ENCODE measurements at places on chromosomes 6 and 20.
A peak's percentile ranks its signal among the peaks of the same experiment; 100 is the strongest.

GRCh38 chr6:21522143-21522747, 71.3 kb upstream of the SOX4 start:
- DNase-seq: no peak

DNA sequence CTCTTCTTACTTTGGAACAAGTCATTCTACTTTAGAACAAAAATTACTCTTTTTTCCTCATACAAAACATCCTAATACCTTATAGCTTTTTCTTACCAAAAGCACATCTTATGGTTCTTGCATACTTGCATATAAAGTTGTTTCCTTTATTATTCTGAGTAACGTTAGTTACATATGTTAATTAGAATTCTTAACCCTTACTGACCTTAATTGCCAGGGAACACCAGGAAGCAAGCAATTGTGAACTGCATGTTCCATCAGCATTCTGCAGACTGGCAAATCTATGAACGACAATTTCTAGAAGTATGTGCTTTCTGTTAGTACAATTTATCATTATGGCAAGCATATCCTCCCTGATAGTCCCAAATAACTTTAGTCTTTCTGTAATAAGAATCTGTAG, 831.0 kb downstream of the C6orf118 start:
- DNase-seq: no peak

GRCh38 chr6:32867022-32867477, 13.1 kb downstream of the PSMB9 start:
- DNase-seq: no peak

GRCh38 chr6:107589199-107589598, 99.3 kb downstream of the SOBP start:
- DNase-seq: no peak

- DNase-seq: no peak
Measured at GRCh38 chr6:52195886-52196285, 9.7 kb downstream of the IL17A start.

- DNase-seq: no peak
Measured at GRCh38 chr20:53652090-53652858, 58.6 kb upstream of the ZNF217 start.

- DNase-seq: no peak
Measured at GRCh38 chr6:11491596-11492463, 45.7 kb upstream of the TMEM170B start.

DNA sequence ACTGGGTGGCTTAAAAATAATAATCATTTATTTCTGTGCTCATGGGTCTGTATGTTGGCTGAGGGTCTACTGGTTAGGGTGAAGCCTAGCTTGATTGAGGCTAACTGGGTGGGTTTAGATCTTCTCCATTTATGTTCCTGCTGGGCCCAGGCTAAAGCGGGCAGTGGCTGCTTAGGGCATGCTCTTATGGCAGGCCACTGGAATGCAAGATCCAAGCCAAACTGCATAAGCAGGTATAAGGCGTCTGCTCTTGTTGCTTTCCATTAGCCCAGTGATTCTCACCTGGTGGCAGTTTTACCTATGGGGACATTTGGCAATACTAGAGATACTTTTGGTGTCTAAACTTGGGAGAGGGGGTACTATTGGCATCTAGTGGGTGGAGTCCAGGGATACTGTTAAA, 44.5 kb downstream of the QKI start:
- no peak for DNase-seq

- no peak for DNase-seq
Measured at GRCh38 chr6:74713941-74714340, 491.9 kb downstream of the COL12A1 start.

DNA sequence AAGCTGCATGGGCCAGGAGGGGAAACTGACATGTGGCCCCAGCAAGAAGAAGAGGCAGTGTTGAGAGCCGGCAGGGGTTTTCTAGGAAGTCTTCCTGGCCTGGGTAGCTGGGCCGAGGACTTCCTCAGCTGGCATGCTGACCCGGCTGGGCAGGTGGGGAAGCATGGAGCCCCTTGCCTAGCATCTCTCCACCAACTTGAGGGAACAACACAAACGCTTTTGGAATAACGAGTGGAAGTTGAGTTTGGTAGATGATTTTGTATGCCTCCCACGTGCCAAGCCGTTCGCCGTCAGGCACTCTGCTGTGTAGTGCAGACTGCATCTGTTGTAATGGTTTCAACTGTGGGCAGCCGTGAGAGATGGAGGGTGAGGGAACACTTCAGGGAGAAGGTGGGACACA, 7.3 kb downstream of the TMEM181 start:
- no peak for DNase-seq

DNA sequence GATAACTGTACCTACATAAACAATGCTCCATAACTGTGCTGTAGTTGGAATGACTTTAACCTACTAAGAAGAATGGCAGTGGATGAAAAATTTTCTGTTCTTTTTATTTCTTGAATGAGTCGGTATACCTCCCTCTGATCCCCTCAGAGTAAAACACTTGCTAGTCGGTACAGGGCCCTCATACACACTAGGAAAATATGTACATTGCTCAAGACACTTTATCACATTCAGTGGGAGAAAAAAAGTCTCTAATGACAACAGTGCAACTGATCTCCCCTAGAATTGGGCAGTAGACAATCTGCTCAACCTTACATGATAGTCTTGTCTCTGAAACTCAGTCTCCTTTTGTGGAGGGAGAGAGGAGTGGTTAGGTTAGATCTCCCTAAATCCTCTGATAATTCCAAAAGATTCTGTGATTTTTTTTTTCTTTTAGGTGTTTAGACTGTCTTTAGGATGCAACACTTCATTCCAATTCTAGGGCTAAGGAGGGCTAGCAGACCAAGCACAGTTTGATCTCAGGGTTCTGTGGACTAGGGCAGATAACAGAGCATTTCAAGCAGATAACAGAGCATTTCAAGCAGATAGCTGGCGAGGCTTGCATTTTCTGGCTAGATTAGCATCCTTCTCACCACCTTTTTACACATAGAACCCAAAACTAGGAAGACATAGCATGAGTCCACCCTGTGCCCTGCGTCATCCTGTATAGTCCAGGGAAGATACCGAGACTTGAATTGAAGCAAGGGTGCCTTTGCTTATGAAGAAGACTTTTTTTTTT, 100.3 kb upstream of the TNFAIP3 start:
- DNase-seq: no peak

DNA sequence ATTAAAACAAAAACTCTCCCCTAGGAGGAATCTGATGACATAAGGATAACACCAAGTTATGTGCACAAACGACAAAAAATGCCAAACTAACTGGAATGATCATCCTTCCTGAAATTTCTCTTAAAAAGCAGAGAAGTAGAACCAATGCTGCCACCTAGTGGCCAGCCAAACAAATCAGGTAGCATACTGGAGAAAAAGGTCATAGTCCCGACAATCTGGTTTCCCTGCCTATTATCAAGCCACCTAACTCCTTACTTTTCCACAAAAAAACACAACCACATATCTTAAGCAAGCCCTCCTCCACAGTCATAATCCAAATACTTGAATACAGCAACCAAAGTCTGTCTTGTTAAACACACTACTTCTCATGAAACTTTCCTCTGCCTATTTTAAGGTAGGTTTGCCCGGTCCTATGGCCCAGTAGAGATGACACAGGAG, 5.3 kb downstream of the OARD1 start:
- DNase-seq: peak; percentile 71

GRCh38 chr6:138403324-138403800, 661 bp upstream of the HEBP2 start:
- DNase-seq: peak; percentile 16

- no peak for DNase-seq
Measured at GRCh38 chr20:15257569-15257870, 920.1 kb upstream of the FLRT3 start.

GRCh38 chr20:36936341-36936740, 15.2 kb downstream of the SAMHD1 start:
- DNase-seq: no peak

DNA sequence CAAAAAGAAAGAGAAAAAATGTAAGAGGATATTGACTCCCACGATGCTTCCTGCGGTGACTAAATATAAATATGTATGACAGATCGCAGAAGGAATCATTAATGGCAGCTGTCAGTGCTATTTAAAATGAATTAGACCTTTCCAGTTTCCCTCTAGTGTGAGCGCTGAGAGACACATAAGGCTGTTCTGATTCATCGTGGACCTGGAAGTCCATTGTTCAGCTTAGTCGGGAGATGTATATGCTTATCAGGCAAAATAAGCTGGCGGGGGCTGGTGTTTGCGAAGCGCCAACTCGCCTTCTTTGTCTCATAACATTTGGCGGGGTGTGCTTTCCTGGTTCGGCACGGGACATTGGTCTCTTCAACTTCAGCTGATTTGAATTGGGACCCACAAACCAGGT, 95.4 kb downstream of the CDH4 start:
- DNase-seq: no peak

- DNase-seq: no peak
Measured at GRCh38 chr6:15698471-15698870, 35.6 kb upstream of the DTNBP1 start.

- DNase-seq: no peak
Measured at GRCh38 chr6:12426121-12426520, 136.0 kb downstream of the EDN1 start.

DNA sequence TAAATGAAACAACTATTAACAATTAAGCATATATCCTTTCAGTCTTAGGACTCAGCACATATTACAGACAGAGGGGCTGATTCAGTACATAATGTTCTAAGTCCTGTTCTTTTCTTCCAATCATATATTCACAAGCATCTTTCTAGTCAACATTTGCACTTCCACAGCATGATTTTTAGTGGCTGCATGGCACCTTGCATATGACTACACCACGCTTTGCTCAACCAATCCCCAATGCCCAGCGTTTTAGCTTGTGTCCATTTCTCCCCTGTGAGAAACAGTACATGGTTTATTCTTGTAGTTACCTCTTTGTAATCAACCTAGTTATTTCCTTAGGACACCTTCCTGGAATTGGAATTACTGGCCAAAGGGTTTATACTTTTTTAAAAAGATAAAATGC, 33.2 kb downstream of the AAR2 start:
- no peak for DNase-seq

- no peak for DNase-seq
Measured at GRCh38 chr20:57451431-57451794, 60.2 kb downstream of the RBM38 start.

DNA sequence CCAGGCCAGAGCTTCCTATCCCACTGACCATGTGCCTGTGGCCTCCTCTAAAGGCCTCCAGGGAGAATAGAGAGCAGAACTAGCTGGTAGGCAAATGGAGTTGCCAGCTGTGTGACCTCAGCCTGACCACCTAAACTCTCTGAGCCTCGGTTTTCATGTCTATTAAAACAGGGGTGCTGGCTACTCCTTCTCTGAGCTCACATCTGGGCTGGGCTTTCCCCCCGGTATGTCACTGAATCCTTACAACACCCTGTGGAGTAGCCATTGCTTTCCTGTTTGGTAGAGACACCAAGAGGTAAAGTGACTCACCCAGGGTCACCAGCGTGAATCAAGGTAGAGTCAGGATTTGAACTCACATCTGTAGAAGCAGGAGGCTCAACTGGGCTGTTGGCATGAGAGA, 132.1 kb downstream of the JPH2 start:
- no peak for DNase-seq

Data from DND-41 (cell line).